Activated CD4-positive, alpha-beta T cell treated with anti-CD3 and anti-CD28 coated beads for 1 hour (primary cell): ENCODE measurements at places on chromosomes 2 and 18.

- no peak for DNase-seq
Observed at GRCh38 chr18:73979742-73980141, 167.9 kb downstream of the FBXO15 start.

- no peak for DNase-seq
Observed at GRCh38 chr2:118939994-118940393, 2.0 kb upstream of the MARCO start.

GRCh38 chr18:47036298-47036874 lies 965 bp upstream of the ELOA2 start:
- no peak for DNase-seq

GRCh38 chr2:105410554-105410953 lies 11.7 kb upstream of the FHL2 start:
- no peak for DNase-seq

- no peak for DNase-seq
Observed at GRCh38 chr18:44495151-44495550, 185.5 kb upstream of the SETBP1 start.

DNA sequence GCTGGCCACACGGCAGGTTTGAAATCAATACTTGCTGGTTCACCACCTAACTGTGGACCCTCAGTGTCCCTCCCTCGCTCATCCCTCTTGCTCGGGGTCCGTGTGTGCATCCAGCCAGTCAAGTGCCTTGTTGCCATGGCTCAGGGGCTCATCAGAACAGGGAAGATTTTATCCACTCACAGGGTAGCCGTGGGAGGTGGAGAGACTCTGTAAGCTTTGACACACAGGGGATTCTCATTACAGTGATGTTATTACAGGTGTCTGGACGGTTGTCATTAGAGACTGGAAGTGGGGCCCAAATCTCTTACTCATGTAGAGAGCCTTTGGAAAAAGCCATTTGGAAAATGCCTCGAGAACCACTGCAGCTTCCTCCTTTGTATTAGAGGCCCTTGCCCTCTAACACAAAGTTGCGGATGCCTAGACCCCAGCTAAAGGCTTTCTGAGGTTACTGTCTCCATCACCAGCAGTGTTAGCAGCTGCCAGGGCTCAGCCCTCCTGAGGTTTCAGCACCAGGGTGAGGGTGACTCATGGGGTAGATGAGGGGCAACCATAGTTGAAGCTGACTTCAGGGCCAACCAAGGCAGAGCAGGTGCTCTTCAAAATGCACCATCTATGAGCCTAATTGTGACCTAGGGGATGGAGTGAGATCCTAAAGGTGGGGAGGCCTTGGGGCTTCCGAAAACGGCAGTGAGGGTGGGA lies 195.6 kb downstream of the CLIP4 start:
- DNase-seq = no peak

DNA sequence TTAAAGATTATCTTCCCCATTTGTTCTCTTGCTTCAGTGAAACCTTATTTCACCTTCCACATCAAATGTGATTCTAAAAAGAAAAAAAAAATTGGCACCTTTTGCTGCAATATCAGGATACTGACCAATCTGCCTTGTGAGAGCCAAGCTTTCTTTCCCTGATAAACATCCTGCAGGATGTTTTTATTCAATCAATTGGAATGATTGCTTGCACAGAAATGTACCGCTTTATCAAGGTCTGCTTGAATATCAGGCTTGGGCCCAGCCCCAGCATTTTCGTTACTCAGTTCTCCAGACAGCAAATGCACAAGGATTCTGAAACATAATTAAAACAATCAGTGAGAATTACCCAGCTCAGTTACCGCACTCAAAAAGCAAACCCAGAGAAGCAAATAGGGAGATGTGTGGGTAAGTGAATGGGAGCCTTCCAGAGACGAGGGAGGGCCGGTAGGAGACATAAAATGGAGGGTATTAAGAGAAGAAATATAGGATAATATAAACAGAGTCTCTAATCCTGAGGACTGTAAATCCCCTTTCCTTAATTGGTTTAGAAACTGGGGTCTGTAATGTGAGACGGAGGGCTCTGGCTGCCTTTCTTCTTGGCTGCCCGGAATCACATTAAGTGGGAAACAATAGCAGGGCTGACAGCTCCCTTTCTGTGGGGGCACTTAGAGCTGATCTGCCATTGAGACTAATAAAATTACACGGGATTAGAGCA lies 291.8 kb downstream of the ICOS start:
- no peak for DNase-seq

GRCh38 chr2:29417630-29418029 lies 302.4 kb downstream of the CLIP4 start:
- no peak for DNase-seq

DNA sequence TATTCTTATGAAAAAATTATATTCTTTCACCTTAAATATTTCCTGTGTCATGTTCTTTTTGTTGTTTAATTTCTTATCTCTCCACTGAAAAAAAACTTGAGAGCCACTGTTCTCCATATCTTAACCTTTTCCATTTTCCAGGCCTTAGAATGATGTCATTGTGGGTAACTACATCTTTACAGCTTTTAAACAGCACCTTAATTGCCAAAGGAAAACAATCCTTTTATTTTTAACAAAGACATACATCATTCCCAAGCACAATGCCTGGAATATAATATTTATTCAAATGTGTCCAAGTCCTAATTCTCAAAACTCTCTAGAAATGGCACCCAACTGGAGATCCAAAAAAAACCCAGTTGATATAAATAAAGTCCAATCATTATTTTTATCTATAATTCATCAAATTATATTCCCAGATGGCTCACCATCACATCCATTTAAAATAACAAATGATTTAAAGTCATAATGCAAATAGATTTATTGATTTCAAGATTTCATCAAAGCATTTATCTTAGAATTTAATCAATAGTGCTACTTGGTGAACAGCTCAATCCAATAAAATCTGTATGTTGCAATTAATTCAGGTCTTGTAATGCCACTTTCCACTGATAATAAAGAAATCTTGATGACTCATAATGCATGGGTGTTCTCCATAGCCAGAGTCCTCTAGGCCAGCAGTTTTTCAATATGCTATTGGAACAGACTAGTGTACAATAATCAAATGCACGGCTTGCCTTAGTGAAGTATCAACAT lies 107.1 kb upstream of the MAPRE2 start:
- no peak for DNase-seq

- no peak for DNase-seq
Observed at GRCh38 chr2:8522687-8523086, 159.2 kb upstream of the ID2 start.

DNA sequence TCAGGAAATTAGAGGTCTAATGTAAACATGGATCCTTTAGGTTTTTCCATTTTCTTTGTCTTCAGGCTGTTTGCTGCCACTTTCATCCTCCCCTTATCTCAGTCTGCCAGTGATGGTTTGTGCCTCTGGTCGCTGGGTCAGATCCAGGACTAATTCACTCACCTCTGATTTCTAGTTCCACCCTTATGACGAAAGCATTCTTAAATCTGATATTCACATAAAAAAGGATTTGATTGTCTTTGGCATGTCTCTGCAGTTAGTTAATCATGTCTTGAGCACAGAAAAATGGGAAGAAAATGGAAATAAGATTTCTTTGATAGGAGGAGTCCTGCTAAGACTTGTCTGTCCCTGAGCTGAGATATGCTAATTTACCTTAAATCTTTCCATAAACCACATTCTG lies 4.6 kb downstream of the IL1RL1 start:
- no peak for DNase-seq

GRCh38 chr2:196499686-196500085 lies 139.8 kb upstream of the CCDC150 start:
- no peak for DNase-seq

GRCh38 chr18:36537289-36537688 lies 239.8 kb downstream of the FHOD3 start:
- no peak for DNase-seq
